ENCODE measurements at places on chromosomes 5 and 9.

- DNase-seq = no peak
Measured at GRCh38 chr5:82111191-82111590, 139.4 kb downstream of the ATG10 start.

DNA sequence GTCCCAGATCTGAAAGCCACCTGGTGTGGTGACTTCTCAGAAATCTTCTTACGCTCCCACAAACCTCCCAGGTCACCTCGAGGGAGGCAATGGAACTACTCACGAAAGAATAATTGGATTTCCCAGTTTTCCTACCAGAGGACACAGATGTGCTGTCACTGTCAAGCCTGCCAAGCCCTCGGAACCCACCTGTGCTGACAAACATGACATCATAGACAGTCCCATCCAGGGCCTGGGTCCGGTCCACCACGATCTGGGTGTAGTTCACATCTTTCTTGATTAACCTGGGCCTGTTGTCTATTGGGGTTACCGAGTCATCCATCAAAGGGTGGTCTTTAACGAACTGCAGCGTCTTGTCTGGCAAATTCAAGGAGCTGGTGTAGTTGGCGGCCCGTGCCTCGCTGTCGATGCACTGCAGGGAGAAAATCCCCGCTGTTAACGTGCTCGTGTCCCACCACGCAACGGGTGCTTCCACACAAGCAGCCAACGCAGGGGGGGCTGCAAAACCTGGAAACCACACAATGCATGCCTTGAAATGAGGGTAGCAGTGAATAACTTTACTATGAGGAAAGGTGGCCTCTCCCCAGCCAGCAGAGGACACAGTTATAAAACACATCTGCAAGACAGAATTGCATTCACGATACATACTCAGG is 69.0 kb downstream of the SECISBP2 start:
- no peak for DNase-seq

DNA sequence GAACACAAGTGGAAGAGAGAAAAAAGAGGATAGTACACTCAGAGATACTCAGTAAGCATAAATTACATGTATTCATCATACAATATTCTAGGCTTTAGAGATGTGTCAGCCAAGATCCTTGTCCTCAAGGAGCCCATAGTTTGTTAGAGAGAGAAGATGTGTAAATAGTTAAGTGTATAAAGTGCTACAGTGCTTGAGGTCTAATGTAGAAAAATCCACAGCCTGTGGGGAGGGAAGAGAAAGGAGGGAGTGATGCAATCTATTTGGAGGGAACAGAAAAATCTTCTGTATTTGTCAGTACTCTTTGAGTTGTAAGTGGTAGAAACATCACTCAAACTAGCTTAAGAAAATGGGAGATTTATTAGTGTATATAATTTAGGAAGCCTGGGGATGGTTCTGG is 81.9 kb downstream of the PALM2AKAP2 start:
- no peak for DNase-seq

DNA sequence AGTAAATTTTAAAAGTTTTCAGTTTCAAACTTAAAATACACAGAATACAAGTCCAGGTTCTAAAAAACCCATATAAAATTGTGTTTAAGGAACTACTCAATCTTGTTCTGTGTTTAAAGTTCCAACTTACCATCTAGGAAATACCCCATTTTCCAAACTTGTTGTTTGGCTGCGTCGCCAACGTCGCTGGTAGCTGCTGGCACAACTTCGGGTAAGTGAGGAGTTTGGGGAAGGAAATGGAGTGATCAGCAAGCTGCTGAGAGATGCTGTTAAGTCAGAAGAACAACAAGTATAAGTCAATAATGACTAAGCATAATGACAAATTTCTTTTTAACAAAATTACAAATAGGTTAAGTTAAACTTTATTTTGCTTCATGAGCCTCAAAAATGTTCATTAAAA is 71.3 kb upstream of the RAPGEF6 start:
- no peak for DNase-seq

DNA sequence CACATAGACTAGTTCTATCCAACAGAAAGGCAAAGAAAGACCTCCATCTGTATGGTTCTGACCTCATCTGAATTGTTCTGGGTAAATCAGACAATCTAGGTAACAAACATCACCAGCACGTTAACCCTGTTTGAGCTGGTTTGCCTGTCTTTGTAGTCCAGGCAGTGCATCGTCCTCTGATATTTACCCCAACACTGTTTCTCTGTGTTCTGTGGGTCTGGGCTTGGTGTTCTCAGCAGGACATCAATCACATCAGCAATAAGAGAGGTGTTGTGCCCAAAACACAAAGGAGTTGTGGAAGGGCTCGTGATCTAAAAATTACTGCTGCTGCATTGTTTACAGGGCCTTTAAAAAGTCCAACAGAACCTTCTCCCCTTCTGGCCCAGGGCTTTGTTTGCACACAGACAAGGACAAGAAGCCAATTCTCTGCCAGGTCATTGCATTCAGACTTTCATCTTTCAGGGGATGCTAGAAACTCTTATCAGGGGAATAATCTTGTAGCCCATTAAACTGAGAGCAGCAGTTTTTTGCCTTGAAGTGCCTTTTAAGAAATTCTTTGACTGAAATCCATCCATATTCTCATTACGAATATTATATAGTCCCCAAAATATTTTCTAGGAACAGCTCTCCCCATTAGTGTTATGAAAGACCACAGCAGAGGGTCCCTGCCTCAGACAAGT is 30.5 kb upstream of the MAP1B start:
- no peak for DNase-seq

DNA sequence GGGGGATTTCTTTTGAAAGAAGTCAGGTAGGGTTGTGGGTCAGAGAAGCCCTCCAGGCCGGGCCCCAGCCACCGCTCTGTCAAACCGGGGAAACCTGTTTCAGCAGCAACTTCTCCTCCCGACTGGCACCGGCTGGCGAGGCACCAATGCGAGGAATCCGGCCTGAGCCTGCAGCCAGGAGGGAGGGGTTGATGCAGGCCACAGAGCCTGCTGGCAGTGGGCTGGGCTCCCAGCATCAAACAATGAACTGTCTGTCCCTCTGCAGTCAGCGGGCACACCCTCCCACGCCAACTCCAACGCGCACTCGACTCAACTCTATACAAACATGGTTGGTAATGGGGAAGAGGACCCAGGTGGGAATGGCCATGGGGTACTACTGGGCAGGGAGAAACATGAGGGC is 12.1 kb downstream of the PCDH1 start:
- no peak for DNase-seq

DNA sequence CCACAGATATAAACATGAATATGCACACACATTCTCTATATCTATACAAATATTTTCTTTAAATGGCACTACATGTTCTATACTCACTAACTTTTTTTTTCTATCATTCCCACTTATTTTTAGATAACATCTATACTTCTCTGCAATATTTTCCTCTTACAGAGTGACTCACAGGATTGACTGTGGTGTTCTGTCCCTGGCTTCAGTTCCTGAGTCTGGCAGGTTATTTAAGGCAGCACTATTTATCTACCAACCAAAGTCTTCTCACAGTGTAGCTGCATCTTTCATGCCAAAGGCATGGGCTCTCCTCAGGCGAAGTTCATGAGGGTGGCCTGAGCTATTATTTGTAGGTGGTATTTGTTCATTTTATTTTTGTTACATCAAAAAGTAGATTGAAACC is 409.0 kb downstream of the PRR16 start:
- no peak for DNase-seq
